ENCODE measurements at places on chromosomes 2 and 18.
A peak's percentile ranks its signal among the peaks of the same experiment; 100 is the strongest.

DNA sequence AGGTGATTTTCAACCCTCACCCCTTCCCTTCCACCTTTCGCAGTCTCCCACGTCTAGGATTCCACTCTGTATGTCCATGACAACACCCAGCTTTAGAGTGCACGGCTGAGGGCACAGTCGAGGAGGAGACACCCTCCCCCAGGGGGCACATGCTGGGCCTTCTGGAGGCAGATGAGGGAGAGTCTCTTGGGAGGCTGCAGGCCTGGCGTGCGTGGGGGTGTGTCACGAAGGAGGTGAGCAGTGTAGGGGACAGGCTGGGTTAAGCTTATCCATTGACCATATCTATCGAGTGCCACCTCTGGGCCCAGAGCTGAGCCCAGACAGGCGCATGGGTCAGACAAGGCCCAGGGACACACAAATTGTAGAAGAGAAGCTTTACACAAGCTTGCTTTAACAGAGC lies 18.8 kb downstream of the PROC start:
- DNase-seq: no peak

DNA sequence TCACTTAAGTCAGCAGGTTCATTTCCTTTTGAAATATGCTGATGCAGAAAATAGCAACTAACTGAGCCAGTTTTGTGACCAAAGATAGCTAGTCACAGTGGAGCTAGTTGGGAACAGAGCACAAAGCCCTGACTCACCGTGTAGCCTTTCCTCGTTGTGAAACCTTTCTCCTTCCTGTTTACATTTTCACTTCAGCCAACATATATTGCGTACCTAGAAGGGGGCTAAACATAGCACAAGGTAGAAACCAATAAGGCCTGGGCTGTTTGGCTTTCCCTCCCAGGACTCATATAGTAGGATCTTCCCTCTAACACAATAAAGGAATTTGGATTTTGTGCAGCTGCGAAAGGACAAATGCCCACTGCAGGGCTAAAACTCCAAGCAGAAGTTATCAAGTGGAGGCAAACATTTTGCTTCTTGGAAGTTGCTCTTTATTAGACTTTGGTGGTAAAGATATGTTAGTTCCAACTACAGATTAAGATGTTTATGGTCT lies 24.5 kb upstream of the LPIN2 start:
- peak; percentile 66 for DNase-seq

- DNase-seq: no peak
Observed at GRCh38 chr2:228245601-228246000, 64.1 kb upstream of the SPHKAP start.

- no peak for DNase-seq
Observed at GRCh38 chr2:64787698-64788097, 134.0 kb upstream of the SERTAD2 start.

DNA sequence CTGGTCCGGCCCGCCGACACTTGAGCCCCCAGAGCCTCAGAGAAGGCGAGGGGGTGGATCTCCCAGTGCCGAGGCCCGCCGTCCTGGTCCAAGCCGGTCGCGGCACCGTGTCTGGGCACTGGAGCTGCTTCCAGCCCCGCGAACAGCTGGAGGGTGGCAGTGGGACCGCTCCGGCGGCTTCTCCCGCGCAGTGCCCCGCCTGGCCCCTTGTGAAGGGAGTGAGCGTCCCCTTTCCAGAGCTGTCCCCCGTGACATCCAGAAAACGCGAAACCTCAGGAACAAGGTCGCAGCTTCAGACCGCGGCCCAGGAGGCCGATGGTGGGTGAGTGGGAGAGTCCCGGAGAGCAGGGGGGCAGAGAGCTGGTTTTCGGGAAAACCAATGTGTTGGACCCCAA lies 579 bp upstream of the EMX1 start:
- DNase-seq: no peak

DNA sequence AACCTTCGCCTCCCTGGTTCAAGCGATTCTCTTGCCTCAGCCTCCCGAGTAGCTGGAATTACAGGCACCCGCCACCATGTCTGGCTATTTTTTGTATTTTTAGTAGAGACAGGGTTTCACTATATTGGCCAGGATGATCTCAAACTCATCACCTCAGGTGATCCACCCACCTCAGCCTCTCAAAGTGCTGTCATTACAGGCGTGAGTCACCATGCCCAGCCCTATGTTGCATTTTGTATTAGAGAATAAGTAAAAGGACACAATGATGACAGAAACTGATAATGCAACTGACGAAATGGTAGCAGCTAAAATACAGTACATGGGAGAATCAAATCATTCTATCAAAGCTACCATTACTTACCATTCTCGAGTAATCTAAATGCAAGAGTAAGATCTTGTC lies 276.7 kb downstream of the DSEL start:
- no peak for DNase-seq

DNA sequence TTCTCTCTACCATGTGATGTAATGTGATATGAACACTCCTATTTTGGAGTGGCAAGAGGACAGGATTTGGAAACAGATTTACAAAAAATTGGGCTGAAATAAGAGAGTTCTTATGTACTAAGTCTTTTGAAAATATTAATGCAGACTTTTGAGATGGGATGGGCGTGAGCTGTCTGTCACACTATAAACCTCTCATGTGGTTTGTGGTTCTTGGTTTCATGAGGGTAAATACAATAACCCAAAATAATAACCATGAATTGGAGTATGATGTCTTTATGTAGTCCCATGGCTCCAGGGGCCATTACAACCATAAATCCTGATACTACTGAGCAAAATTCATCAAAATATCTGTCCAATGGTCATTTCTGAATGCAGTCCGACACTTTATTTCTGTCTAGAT lies 668.0 kb downstream of the MBD2 start:
- no peak for DNase-seq

GRCh38 chr2:1227274-1227900 lies 185.9 kb upstream of the TPO start:
- DNase-seq: no peak

DNA sequence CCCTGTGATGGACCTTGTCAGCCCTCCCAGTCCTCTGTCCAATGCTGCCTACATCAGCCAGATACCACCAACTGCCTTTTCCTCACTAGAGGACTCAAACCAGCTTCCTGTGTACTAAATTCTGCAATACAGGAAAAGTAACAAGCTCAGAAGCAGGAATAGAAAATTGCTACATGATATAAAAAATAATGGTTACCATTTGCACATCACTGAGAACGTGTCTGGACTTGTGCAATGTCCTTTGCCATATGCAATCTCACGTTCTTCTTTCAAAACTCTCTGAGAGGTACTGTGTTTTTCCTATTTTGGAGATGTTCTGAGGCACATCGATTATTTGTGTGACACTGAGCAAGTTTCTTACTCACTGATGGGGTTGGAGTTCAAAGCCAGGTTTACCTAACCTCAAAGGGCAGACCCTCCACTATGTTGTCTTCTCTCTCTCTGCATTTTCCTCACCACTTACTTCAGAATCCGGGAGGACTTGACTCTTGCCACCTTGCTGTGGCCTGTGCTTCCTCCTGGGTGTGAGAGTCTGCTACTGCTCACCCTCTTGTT lies 12.1 kb downstream of the UPP2 start:
- no peak for DNase-seq

GRCh38 chr18:68992719-68993482 lies 195.0 kb downstream of the CCDC102B start:
- DNase-seq: no peak

GRCh38 chr2:167607211-167607610 lies 640.2 kb downstream of the STK39 start:
- no peak for DNase-seq

DNA sequence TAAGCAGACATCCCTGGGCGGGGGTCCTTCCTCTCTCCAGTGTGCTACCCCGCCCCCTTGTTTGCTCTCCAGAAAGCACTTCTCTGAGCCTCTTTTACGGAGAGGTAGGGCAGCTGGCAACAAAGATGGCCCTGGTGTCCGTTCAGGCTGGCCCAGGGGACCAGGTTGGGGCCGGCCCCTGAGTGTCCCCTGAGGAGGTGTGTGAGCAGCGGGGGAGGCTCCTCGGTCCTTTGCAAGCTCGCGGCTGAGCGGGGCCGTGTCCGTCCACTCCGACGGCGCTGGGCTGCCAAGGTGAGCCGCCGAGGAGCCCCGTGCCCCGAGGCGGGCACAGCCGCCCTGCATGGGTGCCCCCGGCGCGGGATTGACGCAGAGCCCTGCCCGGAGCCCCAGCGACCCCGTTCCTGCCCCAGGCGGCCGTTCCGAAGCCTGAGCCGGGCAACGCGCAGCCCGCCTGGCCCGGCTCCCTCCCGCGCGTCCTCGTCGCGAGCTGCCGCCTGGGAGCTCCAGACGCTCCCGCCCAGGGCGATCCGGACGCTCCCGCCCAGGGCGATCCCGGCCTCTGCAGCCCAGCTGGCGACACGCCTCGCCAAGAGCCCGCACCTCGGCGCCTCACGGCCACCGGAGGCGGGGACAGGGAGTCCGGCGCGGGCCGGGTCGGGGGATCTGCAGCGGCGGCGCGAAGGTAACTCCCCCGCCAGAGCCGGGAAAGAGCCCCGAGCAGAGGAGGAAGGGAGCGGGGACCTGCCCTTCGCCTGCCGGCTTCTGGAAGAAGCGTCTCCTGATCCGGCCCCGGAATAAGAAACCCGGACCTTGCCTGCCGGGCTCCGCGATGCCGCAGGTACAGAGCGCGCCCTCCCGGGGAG lies at the start of gene PROKR1:
TSS of gene PROKR1 (plus strand) at position 569 of the 863 bp plus-strand sequence. CDS start 2,243 bp downstream, outside the sequence.
- no peak for DNase-seq

Measured in non-pigmented ciliary epithelial cell (primary cell).